ENCODE measurements at places on chromosomes 3 and 15.
A peak's percentile ranks its signal among the peaks of the same experiment; 100 is the strongest.

GRCh38 chr15:41494190-41494921 lies 682 bp downstream of the ITPKA start:
- DNase-seq = no peak

- DNase-seq = no peak
Observed at GRCh38 chr3:170301405-170301804, 56.1 kb upstream of the SKIL start.

- no peak for DNase-seq
Observed at GRCh38 chr3:66348704-66349103, 127.9 kb downstream of the SLC25A26 start.

GRCh38 chr3:172511783-172512762 lies 11.2 kb downstream of the TNFSF10 start:
- no peak for DNase-seq

DNA sequence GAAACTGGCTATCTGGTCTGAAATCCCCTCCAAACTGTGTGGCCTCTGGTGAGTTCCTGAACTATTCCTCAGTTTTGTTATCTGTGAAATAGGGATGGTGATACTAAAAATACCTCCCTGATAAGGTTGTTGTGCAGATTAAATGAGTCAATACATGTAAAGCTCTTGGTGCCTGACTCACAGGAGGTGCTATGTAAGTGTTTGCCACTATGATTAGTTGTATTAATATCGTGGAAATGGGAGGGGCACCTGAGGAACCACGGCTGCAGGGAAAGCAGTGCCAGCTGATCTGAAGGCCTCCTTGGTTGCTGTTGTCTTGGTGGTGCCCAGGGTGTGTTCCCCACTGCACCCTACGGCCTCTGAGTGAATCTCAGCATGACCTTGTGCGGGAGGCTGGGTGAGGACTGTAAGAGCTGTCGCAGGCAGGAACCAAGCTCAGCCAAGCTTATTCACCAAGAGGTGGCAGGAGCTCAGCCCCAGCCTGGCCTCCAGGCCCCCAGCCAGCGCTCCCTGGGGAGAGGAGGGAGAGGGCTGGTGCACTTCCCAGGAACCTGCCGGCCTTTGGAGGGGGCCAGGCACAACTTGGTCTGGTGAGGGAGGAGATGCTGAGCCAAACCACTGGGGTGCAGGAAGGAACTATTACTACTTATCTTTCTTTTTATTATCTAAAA lies 44.8 kb upstream of the CCDC174 start:
- no peak for DNase-seq

GRCh38 chr3:159252772-159253384 lies 451.0 kb downstream of the MFSD1 start:
- DNase-seq = peak; percentile 58

DNA sequence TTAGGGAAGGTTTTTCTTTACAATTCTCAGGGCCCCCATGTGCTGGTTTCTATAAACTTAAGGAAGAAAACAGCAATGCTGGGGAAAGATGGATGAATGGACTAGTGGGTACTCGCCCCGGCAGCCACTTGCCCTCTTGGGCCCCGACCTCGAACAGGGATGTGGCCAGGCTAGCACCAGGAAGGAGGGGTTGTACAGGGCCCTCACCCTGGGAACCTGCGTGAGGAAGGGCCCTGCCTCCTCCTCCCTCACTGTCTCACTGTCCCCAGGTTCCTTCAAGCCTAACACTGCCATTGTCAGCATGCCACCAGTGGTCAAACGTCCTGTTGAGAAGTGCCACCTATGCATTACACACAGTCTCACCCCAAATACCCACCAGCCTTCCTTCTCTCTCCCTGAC lies 9.1 kb downstream of the ADAMTS17 start:
- DNase-seq = no peak

DNA sequence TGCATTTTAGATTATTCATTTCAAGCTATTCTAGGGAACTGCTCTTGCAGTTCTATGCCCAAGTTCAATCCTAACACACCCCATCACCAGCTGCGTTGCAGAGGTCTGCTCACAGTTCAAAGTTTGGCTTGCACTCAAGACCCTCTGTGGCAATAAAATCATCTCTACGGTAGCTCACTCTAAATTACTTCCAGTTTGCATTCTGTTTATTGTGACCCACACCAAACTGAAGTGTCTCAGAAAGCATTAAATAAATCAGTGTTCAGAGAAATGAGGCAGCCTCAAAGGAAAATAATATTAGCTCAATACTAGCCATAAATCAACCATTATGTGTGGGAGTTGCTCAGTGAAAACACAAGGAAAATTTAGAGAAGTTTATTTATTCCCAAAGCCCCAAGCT lies 250.3 kb downstream of the MAGI1 start:
- no peak for DNase-seq

GRCh38 chr15:94421706-94422105 lies 190.3 kb downstream of the MCTP2 start:
- DNase-seq = no peak

DNA sequence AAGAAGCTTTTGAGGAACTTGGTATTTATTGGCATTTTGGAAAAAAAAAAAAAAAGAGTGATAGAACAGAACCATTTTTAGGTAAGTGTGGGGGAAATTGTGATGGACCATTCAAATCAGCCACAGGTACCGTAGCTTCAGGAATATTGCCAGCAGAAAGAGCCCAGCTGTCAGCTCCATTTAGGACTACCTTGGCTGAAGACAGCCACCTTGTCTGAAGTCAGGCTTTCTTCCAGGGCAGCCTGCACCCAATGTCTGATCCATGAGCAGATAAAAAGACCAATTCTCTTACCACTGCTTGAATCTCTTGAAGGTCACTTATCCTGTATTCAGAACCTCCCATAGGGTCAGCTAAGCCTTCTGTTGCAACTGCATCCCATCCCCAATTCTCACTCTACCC lies 37.6 kb downstream of the SLCO3A1 start:
- DNase-seq = no peak

DNA sequence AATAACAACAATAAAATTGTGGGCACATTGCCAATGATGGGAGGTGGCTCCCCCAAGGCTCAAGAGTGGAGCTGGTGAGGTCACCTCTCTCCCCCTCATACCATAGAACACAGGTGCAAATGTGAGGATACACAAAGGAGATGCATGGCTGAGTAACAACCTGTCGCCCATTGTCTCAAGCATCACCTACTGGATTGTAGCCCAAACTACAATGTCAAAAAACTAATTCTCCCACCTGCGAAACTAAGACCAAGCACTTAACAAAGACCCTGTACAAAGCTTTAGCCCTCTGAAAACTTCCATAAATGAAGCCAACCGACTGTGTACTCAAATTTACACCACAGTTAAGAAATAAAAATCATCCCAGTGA lies 50.4 kb upstream of the IGSF11 start:
- DNase-seq = no peak

DNA sequence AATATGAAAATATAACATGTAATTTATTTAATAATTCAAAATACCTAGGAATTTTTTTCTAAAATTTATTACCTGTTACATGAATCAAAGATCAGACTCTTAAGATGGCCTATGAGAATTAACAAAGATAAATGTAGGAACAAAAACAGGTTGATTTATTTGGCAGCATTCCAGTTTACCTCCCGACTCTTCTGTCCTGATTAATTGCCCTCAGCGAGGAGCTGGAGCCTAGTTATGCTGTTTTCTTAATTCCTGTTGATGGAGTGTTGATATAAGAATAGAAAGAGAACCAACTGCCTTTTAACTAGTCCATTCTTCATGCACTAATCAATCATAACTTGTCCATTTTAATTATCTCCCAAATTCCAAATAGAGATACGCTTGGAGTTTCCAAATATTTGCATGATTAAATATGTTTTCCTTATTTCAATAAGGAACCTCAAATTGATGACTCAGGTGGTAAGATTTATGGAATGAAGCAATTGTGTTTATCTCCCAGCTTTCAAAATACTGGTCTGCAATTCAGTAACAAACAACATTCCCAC lies 10.6 kb upstream of the CPB1 start:
- no peak for DNase-seq

- DNase-seq = no peak
Observed at GRCh38 chr3:70982284-70982683, 601.2 kb downstream of the FOXP1 start.

- DNase-seq = no peak
Observed at GRCh38 chr15:70065006-70065722, 32.6 kb downstream of the TLE3 start.

DNA sequence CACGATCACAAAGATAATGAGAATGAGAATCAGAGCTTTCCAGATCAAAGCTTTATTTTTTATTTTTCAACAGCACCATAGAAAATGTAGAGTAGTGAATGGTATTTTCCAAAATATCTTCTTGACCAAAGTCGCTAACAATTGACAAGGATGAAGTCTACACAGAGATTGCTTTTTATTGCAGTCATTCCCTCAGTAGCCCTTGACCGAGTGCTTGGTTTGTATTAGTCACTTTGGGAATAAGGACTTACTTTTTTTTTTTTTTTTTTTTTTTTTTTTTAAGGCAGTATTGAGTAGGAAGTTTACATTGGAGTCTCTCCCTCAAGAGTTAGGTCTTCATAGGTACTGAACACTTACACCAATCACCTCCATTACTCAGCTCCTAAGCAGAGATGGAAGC lies 39.8 kb downstream of the THRB start:
- DNase-seq = no peak

GRCh38 chr3:107604057-107604822 lies 81.5 kb downstream of the BBX start:
- no peak for DNase-seq

DNA sequence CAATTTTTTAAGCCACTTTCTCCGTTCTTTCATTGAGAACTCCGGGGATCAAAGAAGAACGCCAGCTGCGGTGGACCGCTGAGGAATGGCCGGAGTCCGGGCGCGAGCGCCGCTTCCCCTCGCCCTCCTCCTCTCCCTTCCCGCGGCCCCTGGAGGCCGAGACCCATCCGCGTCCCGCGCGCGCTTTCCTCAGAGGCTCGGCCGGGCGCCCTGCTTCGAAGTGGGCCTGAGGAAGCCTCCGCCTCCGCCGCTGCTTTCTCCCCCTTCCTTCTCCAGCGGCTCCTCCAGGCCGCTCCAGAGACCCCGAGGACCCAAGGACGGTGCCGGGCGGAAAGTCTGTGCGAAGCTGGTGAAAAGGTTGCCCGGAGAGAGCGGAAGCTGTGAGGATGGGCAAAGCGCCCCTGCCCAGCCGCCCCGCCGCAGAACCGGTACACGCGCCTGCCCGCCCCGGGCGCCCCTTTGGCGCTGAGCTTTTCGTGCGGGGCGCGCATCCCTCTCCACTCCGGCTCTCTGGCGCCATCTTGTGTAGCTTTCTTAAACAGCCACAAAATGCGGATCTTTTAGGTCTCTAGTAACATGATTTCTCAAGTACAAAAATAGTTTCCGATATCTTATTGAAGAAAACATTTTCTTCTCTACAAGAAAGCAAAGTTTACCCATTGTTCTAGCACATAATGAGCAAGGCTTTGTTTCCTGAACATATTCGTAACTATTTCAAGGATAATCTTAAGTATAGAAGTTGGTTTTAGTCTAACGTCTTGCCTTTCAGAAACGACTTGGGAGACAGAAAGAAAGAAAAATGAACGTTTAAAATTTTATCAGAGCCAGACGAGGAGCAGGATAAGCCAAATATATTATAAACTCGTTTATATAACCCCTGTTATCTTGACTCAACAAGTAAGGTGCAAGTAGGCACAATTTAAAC lies 59.2 kb upstream of the FAM174B start:
- no peak for DNase-seq

DNA sequence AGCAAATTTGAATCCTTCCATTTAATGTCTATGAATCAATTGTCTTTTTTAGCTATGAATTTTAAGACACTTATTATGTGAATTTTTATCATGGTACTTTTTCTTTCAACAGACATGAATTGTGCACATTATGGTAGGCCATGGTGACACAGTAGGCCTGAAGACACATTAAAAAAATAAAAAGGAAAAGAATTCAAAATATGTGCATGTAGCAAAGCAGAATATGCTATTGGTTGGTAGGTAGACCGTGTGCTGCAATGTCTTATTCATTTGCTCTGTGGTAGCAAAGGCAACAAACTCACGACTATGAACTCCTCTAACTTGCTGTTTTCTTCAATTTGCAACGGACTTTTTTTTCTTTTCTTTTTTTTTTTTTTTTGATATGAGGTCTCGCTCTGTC lies 50.0 kb upstream of the EPHA3 start:
- no peak for DNase-seq

DNA sequence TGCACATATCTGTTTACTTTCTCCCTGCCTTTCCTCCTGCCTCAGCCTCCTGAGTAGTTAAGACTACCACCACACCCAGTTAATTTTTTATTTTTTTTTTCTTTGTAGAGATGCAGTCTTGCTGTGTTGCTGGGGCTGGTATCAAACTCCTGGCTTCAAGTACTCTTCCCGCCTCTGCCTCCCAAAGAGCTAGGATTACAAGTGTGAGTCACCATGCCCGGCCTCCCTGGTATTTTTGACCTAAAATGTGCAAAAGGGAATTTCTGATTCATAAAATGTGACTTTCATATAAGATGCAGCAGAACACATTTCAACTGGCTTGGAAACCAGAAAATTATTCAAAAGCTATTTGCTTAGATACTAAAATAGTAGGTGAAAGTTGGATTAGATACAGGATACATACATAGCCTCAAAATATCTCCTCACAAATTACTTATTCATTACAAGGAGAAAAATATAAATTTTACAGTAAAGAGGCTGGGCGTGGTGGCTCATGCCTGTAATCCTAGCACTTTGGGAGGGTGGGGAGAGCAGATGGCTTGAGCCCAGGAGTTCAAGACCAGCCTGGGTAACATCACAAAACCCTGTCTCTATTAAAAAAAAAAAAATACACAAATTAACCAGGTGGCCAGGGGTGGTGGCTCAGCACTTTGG lies 32.0 kb downstream of the MAP4 start:
- peak; percentile 45 for DNase-seq

- DNase-seq = no peak
Observed at GRCh38 chr3:102026656-102027055, 177.3 kb downstream of the NFKBIZ start.

- no peak for DNase-seq
Observed at GRCh38 chr3:114632757-114633424, 339.1 kb downstream of the TIGIT start.

DNA sequence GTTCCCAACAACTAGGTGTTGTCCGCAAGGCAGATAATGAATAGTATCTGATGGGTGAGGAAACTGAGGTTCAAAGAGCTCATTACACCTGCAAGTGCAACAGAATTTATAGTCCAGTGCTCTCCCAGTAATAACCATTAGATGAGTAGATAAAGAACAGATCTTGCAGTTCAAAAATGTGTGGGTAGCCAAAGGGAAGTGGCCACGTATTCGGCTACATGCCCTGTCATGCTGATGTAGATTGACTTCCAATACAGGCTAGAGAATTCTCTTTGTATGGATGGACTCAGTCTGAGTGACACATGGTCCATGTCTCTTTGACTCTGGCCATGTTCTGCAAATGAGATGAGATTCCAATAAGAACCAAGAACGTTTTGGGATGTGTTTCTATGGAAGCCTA lies 187.9 kb upstream of the LPP start:
- no peak for DNase-seq

GRCh38 chr3:150763841-150764483 lies 993 bp upstream of the SIAH2 start:
- no peak for DNase-seq

DNA sequence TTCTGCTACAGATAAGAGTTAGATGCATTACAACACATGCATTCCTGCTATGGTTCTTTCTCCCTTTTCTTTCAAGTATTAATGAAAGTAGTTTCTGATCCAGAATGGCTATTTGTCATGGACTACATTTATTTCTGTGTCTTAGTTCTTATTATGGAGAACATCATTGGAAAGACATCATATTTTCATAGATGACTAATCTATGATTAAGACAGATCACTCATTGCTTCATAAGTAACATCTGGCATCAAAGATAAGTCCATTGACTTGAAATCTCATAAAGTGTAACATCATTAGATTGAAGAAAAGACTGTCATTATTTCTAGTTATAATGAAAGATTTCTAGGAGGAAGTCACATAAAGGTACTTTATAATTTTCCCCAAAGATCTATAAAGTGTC lies 366.7 kb downstream of the NSUN3 start:
- DNase-seq = no peak

All from non-pigmented ciliary epithelial cell (primary cell).